ENCODE measurements at places on chromosomes 12 and 14.

GRCh38 chr12:111204788-111205241 is 164.1 kb downstream of the PHETA1 start:
- DNase-seq = no peak

- no peak for DNase-seq
Measured at GRCh38 chr14:65224799-65225198, 122.5 kb upstream of the MAX start.

GRCh38 chr12:24725616-24726015 is 223.3 kb downstream of the BCAT1 start:
- no peak for DNase-seq

- no peak for DNase-seq
Measured at GRCh38 chr12:105209091-105209490, 26.9 kb downstream of the APPL2 start.

- no peak for DNase-seq
Measured at GRCh38 chr14:42527141-42527540, 920.5 kb downstream of the LRFN5 start.

DNA sequence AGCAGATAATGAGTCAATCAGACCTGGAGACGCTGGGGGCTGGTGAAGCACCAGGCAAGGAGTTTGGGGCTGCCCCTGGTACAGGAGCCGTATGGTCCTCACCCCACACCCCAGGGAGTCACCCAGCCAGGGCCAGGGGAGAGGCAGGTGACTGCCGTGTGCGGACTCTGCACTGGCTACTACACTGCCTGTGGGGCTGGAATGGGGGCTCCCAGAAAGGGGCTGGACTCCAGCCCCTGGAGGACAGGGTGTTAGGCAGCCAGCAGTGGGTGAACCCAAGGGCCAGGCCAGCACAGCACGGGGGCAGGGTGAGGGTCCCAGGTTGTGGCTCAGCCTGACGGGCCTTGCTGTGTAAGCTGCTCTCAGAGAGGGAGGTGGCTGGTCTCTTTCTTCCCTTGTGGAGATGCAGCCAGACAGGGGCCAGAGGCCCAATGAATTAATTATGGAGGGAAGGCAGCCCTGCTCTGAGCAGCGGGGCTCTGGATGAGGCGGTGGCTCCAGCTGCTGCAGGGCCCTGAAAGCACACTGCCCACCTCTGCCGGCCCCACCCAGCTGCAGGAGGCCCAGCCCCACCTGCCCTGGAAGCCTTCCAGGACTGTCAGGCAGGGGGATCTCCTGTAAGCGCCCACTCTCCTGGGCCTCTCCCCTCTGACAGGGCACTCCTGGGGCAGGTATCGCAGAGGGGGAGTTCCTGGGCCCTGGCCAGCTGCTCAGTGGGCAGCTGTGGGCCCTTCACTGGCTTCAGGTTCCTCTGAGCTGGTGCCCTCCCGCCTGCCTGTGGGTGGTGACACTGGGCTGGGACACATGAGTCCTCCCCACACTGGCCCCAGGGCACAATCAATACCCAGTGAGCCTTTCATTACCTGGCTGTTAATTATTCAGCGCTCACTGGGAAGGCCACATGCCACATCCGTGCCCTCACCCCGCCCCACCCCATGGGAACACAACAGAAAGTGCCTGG is 142.5 kb upstream of the C14orf180 start:
- DNase-seq = no peak

- DNase-seq = no peak
Measured at GRCh38 chr14:93548102-93548843, 117.5 kb downstream of the UNC79 start.

DNA sequence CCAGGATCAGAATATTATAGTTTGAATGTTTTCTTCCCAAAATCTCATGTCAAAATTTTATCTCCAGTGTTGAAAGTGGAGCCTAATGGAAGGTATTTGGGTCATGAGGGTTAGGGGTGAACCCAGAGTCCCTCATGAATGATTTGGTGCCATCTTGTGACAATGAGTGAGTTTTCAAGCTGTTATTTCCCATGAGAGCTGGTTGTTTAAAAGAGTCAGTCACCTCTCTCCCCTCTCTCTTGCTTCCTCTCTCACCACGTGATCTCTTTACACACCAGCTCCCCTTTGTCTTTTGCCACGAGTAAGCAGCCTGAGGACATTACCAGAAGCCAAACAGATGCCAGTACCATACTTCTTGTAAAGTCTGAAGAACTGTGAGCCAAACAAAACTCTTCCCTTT is 561.6 kb downstream of the RERGL start:
- no peak for DNase-seq

DNA sequence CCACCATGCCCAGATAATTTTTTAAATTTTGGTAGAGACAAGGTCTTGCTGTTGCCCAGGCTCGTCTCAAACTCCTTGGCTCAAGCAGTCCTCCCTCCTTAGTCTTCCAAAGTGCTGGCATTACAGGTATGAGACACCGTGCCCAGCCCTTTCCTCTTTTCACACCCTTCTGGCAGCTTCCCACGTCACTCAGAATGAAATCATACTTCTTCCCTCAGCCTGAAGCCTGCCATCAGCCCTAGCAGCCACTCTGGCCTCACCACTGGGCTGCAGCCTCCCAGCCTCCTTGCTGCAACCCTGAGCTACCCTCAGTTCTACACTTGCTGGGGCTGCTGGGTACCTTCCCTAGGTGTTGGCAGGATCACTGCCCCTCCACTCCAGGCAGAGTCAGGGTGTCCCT is 18.2 kb downstream of the ANKRD9 start:
- no peak for DNase-seq

- peak; percentile 84 for DNase-seq
Measured at GRCh38 chr14:60649875-60650372, 647 bp upstream of the SIX1 start.

- no peak for DNase-seq
Measured at GRCh38 chr12:49877066-49877465, 26.6 kb downstream of the FAIM2 start.

DNA sequence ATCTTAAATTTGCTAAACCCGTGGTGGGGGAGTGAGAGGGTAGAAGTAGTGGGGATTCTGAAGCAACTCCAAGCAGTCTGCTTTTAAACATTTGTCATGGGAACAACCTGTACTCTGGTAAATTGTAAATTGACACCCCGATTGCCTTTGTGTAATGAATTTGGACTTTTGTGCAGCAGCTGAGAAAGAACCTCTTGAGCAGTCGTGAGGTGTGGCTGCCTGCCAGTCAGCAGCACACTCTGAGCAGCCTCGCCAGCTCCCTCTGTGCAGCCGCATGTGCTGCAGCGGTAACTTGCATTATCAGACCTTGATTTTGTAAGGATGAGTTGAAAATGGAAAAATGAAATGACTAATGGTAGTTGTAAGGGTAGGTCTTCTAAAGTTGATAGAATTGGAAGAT is 74.3 kb downstream of the SUSD6 start:
- peak; percentile 46 for DNase-seq

DNA sequence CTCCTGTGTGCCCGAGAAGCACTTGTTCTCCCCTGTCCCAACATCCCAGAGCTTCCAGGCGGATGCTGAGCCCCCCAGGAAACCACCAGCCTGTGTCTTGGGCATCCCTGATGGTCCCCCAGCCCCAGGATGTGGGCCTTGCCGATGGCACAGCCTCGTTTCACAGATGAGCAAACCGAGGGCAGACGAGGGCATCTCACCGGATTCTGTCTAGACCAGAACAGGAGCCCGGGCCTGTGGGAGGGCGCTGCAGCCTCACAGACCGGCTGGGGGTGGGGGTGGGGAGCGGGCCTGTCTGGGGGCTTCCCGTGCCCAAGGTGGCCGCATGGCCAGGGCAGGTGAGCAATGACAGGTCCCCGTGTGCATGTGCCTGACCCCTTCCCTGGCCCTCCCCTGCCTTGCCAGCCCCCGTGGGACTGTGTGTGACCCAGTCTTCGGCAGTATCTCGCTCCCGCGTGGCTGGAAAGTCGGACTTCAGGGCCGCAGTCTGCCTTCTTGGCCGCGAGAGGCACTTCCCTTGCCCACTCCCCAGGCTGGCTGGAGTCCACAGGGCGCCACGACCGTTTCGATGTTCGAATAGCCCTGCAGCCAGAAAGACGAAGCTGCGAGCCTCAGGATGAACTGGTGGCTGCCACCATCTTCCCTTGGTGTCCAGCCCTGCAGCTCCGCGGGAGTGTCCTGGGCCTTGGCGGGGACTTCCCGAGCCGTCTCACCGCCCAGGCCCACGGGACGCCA is 8.9 kb downstream of the RFLNA start:
- DNase-seq = no peak

- DNase-seq = no peak
Measured at GRCh38 chr14:98912655-98913054, 359.3 kb downstream of the BCL11B start.

DNA sequence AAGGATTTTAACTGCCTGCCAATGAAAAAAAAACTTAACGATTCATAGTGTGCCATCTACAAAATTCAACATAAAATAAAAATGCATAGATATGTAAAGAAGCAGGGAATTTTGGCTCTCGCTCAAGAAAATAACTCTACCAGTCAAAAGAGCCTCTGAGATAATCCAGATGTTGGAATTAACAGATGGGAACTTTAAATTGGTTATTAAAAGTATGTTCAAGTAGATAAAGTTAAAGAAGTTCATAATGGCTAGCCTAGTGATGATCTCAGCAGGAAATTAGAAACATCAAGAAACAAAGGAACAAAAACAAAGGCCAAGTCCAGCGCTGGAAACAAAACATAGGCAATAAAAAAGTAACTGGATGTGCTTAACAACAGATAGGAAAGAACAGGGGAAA is 23.1 kb downstream of the PIK3C2G start:
- no peak for DNase-seq

- no peak for DNase-seq
Measured at GRCh38 chr12:75479963-75480461, 543 bp upstream of the GLIPR1 start.

- peak; percentile 79 for DNase-seq
Measured at GRCh38 chr12:126874427-126875026, 1392.4 kb upstream of the TMEM132C start.

- no peak for DNase-seq
Measured at GRCh38 chr12:71250166-71250565, 92.4 kb upstream of the TSPAN8 start.

- DNase-seq = no peak
Measured at GRCh38 chr12:130481392-130481879, 143.7 kb downstream of the PIWIL1 start.

GRCh38 chr12:105167346-105167745 is 59.8 kb downstream of the WASHC4 start:
- no peak for DNase-seq

DNA sequence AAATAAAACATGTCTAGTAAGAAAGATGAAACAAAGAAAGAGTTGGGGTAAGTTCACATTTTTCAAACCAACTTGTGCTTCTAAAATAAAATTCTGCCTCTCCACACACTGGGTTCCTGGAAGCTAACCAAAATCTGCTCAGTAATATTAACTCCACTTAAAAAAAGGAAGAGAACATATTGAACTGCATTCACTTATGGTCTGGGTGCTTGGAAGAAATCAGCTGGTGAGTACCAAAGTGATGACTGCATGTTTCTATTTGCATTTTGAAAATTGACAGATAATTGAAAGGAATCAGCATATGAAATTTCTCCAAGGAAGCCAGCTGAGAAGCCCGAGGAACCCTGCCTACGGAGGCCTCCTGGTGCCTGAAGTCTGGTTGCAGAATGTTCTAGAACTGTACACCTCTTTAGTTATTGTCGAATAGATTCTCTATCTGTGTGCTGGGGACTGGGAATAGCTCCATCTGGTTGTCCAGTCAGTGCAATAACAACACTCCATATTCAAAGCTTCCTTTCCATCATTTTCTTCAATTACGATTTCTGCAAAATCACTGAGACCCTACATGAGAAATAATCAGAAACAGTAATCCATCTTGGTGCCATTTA is 836.1 kb downstream of the VRK1 start:
- DNase-seq = no peak

DNA sequence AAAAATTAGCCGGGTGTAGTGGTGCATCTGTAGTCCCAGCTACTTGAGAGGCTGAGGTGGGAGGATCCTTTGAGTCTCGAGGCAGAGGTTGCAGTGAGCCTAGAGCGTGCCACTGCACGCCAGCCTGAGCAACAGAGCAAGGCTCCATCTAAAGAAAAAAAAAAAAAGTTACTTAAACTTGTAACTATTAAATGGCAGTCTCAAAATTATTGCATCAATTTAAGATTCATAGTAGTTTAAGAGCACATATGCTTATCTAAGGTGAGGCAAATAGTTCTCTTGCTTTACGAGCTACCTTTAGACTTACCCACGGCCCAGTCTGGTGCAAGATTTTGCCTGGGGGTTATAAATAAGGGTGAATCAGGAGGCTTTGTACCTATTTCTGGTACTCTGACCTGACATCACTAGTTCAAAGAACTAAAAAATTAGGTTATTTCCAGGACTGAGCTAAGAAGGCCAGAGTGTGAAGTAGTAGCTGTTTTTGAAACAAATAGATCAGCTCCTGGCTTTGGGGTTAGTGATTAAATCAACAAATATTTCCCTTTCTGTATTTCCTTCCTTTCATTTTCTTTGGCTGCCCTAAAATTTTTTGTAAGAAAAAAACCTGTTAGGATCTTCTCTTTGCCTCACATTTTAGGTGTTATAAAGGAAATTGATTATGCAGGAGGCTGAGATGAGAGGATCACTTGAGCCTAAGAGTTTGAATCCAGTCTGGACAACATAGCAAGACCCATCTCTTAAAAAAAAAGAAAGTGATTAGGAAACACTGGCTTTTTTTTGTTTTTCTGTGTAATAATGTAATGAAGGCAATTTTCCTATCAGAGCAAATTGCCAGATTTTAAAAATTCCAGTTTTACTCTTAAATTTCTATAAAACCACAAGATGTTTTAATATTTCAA is 3.6 kb downstream of the MGAT2 start:
- DNase-seq = no peak

DNA sequence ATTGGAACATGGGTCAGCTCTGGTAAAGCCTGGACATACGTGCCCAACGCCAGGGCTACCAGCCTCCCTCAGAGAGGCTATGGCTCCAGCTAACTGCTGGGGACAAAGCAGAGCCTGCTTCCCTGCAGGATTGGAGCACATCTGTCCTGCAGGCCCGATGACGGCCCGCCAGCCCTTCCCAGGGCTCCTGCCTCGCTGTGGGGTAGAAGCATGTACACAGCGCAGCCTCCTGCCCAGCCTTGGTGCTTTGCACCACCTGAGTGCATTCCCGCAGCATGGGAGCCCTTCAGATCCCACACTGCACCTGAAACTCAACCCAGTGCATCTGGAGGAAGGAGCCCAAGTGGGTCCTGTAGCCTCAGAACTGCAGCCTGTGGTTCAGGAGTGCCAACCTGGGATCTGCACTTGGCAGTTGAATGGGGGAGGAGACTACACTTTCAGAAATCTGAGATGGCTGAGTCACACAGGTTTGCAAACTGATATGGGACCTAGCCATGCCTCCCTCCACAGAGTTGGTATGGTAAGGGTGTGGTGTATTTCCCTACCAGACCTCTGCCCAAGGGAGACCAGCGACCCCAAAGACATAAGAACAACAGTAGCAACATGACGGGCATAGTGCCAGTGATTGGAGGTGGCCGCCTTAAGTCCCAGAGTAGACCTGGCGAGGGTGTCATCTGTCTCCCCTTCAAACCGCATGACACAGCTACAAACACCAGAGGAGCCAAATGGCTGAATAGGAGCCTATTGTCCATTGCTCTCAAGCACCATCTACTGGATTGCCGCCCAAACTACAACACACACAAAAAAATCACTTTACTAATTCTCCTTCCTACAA is 273.9 kb upstream of the MIS18BP1 start:
- DNase-seq = peak; percentile 71

- DNase-seq = no peak
Measured at GRCh38 chr12:2487278-2487677, 307.5 kb upstream of the FKBP4 start.

- DNase-seq = no peak
Measured at GRCh38 chr14:57060276-57060955, 208.3 kb downstream of the EXOC5 start.

GRCh38 chr12:14537088-14537487 is 30.6 kb downstream of the PLBD1 start:
- DNase-seq = no peak
